ENCODE measurements at places on chromosomes 3 and 15.

DNA sequence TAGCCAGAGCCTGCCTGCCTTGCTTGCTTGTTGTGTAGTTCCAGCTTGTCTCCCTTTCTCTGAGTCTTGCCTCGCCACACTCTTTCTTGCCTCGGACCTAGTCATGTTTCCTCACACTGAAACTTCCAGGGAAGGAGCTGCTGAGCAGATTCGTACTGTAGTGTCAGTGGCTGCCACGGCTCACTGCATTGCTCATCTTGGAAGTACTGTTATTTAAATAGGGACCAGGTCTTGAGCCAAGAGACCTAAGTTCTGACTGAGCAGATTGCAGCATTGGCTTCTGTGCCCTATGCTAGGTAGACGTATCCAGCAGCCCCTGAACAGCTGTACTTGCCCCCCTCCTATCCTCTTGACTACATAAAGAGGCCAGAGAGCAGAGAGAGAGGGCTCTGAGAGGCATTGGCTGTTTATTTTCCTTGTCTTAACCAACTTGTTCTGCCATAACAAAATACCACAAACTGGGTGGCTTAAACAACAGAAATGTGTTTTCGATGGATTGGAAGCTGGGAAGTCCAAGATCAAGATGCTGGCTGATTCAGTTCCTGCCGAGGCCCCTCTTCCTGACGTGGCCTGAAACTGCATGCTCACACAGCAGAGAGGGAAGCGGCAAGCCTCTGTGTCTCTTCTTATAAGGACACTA is 5.8 kb upstream of the RARRES1 start:
- no peak for DNase-seq

GRCh38 chr3:153169793-153170383 is 7.9 kb downstream of the RAP2B start:
- no peak for DNase-seq

DNA sequence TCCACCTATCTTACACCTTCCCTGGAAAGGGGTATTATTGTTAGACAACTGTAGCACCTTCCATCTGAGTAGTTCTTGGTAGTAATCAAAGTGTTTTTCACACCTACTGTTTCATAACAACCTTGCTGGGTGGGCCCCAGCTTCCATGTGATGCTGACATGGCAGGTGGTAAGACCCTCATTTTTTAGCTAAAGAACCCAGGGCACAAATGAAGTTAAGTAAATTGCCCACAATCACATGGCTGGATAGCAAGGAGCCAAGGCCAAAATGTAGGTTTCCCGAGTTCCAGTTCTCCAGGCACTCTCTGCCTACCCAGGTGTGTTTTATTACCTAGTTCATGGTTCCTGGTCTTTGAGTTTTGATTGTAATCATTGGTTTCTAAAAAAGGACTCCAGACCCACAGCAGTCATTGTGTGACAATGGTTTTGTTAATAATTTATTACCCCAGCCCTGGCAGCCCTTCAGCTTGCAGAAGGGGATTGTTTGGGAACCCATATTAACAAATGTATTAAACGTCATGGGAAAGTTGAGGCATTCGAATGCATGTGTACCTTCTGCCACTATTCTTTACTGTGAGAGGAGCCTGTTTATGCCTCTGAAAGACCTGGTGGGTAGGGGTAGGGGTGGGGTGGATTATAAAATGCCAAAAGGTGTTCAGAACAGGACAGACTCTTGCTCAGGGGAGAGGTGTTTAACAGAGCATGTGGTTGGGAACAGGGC is 222.2 kb upstream of the BHLHE40 start:
- no peak for DNase-seq

DNA sequence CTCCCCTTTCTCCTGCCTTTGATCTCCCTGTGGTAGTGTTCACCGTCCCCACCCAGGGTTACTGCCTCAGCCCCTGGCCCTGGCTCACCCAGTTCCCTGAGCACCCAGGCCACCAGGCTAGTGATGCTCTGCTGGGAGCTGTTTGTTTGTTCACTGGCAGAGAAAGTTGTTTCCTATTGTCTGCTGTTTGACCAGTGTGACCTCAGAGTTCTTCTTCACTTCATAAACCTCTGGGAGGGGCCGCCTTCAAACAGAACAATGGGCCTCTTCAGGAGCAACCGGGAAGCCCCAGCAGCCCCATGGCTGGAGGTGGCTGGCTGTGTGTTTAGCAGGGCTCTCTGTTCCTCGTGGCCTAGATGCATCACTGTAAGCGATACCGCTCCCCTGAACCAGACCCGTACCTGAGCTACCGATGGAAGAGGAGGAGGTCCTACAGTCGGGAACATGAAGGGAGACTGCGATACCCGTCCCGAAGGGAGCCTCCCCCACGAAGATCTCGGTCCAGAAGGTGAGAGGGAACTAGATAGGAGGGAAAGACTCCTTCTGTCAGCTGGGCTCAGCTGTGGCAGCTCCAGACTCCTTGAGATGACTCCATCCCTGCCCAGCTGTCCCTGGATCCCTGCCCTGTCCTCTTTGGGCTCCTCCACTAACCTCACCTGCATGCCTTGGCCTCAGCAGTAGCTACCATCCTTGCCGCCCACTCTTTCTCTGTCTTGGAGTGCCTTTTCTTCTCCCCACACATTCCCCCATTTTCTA is 3.4 kb downstream of the CLK3 start:
- DNase-seq: no peak

GRCh38 chr3:156749244-156749643 is 74.9 kb downstream of the TIPARP start:
- DNase-seq: no peak

DNA sequence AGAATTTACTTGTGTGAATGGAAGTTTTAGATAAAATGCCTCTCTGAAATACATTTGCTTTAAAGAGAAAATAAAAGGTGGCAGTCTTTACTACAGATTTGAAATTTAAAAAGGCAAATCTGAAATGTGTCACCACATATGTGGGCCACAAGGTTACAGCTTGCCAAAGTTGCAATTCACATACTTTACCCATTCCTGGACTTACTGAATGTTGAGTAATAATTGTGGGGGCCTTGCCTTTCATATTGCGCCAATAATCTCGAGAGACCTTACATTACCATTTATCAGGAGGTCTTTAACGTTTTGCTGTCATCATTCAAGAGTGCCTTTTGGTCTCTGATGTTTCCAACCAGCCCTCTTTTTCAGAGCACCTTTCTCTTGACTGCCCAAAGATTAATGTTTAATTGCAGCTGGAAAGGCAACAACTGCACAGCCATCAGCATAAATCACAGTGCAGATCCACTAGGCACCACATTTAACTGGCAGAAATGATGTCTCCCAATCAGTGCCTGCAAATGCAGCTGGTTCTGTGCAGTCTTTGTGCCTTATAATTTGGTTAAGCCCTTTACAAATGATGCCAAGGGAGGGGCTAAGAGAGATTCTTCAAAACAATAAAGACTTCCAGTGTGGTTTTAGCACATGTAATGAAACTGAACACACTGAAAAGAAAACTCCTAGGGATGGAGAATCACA is 206.8 kb downstream of the MAGI1 start:
- DNase-seq: no peak

DNA sequence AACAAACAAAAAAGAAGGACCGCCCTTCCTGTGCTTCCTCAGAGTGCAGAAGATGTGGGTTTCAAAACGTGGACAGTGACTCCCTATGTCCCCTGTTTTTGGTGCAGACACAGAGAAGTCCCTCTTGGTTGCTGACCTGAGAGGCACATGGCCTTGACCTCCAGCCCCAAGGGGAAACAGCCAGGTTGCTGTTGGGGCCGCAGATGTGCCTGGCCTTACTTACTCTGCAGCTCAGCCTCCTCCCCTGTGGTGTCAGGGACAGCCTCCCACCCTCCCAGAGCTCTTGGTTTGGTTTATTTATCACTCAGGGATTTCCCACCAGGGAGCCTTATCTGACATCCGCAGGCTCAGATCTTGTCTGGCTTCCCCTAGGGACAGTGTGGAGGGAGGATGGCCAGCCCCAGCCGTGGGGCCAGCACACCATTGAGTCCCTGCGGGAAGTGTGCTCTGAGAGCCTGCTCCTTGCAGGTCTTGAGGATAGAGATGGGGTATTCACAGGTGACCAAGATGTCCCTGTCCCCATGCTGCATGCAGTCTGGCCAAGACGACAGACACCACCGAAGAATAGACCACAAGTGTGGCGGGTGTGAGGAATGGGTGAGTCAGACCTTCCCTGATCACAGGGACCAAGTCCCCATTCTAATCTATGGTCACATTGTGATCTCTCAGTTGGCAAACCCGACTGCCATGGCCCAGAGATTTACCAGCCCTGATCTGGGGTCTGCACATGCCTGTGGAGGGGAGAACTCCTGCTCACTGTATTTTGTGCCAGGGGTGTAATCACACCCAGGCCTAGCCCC is 134.3 kb upstream of the ABHD17C start:
- no peak for DNase-seq

GRCh38 chr15:91499774-91500383 is 353.6 kb upstream of the SLCO3A1 start:
- no peak for DNase-seq

GRCh38 chr3:43146599-43146998 is 40.7 kb upstream of the POMGNT2 start:
- no peak for DNase-seq

- no peak for DNase-seq
Measured at GRCh38 chr3:45516829-45517228, 77.7 kb upstream of the LIMD1 start.

- DNase-seq: peak; percentile 58
Measured at GRCh38 chr3:117399311-117400078, 689.9 kb downstream of the TUSC7 start.

DNA sequence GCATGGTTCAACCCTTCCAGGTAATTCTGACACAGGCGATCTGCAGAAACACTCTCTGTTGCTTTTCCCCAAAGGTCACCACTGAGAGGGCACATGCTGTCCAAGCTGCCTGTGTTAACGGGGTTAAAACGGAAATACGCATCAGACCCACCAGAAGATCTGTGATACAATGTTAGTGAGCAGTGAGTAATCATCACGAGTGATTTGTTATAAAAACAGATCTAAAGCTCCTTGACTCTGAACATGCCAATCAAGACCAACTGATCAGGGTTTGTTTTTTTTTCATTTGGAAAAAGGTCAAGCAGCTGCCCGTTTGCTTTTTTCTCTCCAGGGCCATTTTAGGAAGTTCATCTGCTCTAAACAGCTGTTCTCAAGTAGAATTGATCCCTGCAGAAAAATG is 43.2 kb downstream of the FGF12 start:
- DNase-seq: no peak

GRCh38 chr3:162665684-162666391 is 1169.2 kb downstream of the OTOL1 start:
- no peak for DNase-seq

- no peak for DNase-seq
Measured at GRCh38 chr3:137525471-137525870, 238.6 kb upstream of the SOX14 start.

- DNase-seq: no peak
Measured at GRCh38 chr15:81983497-81983896, 62.3 kb downstream of the MEX3B start.

DNA sequence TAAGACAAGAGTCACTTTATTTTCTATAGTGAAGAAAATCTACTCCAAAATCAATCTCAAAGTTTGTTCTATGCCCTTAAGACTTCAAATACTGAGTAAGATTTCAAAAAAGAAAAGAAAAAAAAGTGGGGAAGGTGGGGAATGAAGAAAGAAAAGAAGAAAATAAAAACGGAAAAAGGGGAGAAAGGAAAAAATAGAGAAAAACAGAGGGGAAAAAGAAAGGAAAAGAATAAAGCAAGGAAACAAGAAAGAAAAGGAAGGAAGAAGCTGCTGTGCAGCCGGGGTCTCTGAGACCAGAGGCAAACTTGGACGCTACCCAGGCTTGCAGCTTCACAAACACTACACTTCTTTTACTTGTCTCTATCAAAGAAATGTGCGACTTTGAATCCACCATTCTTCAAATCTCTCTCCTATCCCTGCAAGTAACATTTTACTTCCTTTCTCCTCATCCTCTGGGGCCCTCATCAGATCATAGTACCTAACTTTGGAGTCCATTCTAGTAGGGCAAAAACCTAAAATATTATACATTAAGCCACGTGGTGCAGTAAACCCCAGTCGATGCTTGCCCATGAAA is 279.8 kb downstream of the FOXP1 start:
- no peak for DNase-seq

- no peak for DNase-seq
Measured at GRCh38 chr3:49098429-49098828, 4.6 kb upstream of the QRICH1 start.

GRCh38 chr3:125654526-125654925 is 59.2 kb upstream of the OSBPL11 start:
- no peak for DNase-seq

- no peak for DNase-seq
Measured at GRCh38 chr3:193798051-193798450, 205.0 kb downstream of the OPA1 start.

DNA sequence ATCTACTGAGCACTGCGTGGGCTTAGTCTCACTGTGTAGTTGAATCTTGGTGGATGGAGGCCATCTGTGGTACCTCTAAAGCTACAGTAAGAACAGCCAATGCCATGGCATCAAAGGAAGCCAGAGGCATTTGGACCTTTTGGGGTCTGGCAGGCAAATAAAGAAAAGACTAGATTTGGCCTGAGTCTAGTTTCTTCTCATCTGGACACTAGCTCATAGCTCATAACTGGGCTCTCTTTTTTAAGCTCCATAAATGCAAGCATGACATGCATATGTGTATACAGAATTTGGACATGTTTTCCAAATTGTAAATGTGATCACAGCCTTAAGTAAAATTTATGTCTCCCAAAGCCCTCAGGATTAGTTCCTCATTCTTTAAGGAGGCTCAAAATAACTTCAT is 107.5 kb downstream of the CNTN6 start:
- no peak for DNase-seq

GRCh38 chr3:172376881-172377280 is 71.4 kb downstream of the GHSR start:
- no peak for DNase-seq

GRCh38 chr3:22704571-22705354 is 498.4 kb upstream of the UBE2E2 start:
- DNase-seq: no peak

DNA sequence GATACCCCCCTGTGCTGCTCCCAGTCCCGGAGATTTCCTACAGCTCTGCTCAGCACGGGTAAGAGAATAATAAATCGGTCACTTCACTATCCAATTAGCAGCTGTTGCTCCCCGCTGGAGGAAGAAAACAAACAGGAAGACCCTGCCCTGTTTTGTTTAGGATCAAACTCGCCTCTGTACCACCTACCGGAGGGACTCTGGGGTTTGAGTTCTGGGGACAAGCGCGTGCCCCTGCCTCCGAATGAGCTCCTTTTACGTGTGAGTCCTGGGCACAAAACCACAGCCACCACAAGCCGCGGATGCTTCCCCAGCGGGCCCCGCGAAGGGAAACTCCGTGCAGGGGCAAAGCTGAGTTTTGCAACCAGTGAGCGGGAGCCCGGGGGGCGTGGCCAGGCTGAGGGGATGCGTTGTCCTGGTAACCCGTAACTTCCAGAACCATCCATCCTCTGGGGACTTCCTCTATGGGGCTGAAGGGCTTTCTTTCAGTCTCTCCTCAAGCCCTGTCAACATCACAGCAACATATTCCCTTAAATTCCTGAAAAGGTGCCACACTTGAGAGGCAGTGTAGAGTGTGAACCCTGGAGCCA is 315.7 kb upstream of the PROK2 start:
- DNase-seq: peak; percentile 35

Data from iPS DF 6.9 (cell line).